Left renal pelvis (tissue), 4 donors: ENCODE measurements at places on chromosomes 6 and 20. TPM values are rescaled to one million over a fixed set of nuclear protein-coding genes. Genes with fewer than 3 reads are reported as not detected.
A peak's percentile ranks its signal among the peaks of the same experiment; 100 is the strongest.

DNA sequence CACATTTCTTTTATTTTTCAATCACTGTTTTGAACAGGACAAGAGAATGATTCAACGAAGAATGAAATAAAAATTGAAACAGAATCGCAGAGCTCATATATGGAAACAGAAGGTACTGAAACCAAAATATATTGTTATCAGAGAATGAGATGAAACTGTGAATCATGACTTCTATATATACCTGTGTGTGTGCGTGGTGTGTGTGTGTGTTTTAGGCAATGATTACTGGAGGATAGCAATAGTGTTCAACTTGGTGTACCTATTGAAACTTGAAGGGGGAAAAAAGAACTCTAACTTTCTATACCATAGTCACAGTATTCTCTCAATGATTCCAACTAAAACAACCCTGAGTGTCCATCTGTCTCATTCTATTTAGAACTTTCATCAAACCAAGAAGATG is 586.6 kb downstream of the KIF16B start:
- no peak for DNase-seq

MCCD1 gene
- polyA plus RNA-seq = 0.27 TPM

ENPP3 gene
- 1.5 TPM for polyA plus RNA-seq

DNA sequence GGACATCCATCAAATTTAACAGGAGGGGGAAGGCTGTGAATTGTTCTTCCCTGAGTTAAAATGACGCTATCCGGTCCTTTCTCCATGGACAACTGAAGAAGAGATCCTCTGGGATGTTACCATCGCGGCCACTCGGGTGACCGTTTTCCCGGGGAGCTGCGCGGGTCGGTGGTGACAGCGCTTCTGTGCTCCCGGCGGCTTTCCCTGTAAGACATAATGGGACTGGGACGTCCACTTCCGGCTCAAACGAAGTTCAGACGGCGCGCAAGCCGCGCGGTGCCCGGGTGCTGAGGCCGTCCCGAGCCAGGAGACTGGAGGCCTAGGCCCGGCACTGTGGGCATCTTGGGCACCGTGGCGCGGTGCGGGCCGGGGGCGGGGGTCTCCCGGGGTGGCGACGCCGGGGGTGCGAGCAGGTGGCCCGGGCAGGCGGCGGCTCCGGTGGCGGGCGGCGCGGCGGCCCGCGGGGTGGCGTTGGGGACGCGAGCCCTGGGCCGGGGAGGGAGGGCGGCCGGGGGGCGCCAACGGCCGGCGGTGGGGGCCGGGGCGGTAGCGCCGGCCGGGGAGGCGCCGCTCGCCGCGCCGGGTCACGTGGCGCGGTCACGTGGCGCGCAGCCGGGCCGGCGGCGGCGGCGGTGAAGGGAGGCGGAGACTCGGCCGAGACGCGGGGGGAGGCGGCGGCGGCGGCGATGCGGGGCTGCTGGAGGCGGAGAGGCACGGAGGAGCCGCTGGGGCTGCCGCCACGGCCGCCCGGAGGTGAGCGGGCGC is 63.6 kb downstream of the GTF2H5 start:
- no peak for DNase-seq

PGC gene
- not detected for polyA plus RNA-seq

DNA sequence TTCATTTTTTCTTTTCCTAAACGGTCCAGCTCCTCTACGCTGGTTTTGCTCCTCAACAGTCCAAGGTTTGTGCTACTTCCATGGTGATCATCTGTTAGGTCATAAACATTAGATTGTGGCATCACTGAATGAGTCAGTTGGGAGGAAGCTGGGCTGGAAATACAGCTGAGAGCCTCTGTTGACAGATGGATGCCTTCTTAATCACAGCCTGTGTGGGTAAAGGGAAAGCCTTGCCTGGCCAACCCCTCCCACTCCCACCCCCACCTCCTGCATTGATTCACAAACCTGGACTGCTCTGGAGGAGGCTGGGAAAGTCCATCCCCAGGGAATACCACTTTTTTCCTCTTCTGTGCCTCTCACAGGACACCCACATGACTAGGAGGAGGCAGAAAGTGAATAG is 180.6 kb upstream of the CCN2 start:
- no peak for DNase-seq

- no peak for DNase-seq
Observed at GRCh38 chr6:104256646-104257045, 603.1 kb downstream of the HACE1 start.

DNA sequence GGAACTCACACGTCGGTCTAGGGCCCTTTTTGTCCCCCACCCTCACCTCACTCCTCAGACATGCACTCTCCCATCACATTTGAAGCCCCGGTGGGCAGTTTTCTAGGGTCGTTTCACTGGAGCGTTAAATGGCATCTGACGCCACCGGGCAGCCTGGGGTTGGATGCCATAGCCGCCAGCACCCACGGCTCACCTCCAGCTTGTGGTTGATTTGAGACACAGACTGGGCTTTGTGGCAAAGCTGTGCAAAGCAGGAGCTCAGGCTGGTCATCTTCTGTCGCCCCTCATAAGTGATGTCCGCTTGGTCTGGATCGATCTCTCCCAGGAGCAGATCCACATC is 530 bp downstream of the GOPC start:
- DNase-seq = peak; percentile 16

DNA sequence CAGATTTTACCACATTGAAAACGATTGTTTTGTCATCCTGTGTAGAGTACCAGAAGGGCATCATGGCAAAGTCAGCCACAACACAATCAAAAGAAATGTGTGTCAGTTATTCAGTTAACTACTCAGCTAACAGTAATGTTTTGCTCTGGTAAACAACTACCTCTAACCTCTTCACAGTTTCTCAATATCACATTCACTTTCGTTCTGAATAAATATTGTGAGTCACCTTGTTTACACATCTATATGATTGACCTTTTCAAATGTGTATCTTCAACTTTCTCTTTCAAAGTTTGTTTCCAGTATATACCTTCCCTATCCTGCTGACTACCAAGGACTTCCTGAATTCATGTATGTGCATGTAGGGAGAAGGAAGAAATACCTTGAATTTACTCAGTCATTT is 216.6 kb upstream of the UFL1 start:
- no peak for DNase-seq

GRCh38 chr6:170253226-170253909 is 37.5 kb downstream of the DLL1 start:
- DNase-seq = no peak

DNA sequence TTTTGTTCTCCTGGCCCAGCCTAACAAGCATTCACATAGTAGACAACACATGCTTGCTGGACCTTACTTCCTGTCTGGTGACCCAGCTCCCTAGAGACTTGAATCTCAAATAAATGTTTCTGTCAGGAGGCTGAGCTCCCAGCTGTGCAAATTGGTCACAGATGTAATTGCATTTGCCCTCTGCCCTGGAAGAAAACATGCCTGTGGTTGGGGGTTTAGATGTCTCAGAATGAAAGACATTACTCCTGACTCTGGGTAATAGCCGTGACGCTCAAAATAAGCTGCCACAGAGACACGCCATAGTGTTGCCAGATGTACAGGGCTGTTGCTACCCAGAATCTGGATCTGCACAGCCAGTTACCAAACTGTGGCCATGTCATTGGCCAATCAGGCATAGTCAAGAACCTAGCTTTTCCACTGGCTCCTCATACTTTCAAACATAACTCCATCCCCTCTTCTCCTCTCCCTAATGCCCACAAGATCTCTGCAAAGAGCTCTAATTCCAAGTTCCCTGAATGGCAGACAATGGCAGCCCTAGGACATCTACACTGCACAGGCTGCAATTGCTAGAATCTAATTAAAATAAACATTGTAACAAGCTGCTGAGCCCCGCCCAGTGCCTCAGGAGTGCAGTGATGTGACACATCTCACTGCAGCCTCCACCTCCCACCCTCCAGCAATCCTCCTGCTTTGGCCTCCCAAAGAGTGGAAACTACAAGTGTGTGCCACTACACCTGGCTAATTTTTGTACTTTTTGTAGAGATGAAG is 32.8 kb upstream of the GMPR start:
- no peak for DNase-seq

DNA sequence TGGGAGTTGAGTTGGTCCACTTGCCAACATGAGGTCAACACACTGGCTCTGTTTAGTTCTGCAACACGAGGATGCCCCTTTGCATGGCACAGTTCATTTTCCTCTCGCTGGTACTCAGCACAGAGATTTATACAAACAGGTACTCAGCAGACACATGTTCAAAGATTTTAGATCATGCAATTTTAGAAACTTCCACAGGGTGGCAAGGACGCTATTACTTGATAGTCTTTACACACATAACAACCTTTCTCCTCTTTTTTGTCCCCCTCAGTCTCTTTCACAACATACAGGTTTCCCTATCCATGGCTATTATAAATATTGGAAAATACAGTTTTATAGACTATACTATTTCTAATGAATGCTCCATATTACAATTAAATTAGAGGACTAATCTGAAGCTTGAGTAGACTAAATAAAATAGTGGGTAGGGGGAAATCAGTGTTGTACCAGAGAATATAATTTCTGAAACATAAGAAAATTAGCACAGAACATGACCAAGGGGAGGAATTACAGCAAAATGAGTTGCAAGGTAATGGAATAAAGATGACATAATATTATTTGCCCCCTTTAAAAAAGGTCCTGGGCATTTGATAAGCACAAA is 331.8 kb upstream of the BTBD3 start:
- DNase-seq = peak; percentile 5

HECA gene
- 17.0 TPM for polyA plus RNA-seq

GRCh38 chr6:21780141-21780540 is 186.6 kb downstream of the SOX4 start:
- DNase-seq = no peak

DNA sequence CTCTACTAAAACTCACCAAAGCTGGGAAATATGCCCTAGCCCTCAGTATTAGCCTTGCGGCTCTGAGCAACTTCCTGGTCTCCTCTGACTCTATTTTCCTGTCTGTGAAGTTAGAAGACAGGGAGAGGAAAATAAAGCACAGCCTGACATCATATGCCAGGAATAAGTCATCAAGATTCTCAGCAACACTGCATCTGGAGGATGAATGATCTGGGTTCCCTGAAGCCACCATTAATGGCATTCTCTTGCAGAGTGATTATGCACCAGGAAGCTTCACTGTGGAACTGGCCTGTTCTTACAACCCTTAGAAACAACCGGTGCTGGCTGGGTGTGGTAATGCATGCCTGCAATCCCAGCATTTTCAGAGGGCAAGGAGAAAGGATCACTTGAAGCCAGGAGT is 12.4 kb downstream of the ADGRF5 start:
- no peak for DNase-seq

HTR1B gene
- polyA plus RNA-seq = 0.07 TPM

FBXO30 gene
- 10.9 TPM for polyA plus RNA-seq
